ENCODE measurements at places on chromosomes 13 and 19. TPM values are rescaled to one million over a fixed set of nuclear protein-coding genes. Genes with fewer than 3 reads are reported as not detected.

DNA sequence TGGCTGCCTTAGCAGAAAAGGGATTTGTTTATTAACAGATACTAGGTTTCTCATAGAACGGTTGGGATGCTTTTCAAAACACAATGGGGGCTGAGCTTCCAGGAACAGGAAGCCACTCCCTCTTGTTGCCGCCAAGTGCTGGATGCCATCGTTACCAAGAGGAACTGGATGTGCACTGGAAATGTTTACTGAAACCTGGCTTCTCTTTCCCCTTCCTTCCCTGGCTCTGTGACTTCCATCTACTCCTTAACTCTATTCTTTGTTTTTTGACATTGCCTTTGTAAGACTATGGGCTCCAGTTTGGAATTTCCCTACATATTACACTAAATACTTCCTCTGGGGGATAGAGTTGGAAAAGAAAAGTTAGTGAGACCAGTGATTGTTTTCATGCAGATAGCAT is 11.7 kb upstream of the KL start:
- DNase-seq, result no peak
- H3K36me3 ChIP-seq, result peaks cover 5% of the 10 kb centered on the region
- peaks cover 7% of the 10 kb centered on the region for H3K4me1 ChIP-seq

DNA sequence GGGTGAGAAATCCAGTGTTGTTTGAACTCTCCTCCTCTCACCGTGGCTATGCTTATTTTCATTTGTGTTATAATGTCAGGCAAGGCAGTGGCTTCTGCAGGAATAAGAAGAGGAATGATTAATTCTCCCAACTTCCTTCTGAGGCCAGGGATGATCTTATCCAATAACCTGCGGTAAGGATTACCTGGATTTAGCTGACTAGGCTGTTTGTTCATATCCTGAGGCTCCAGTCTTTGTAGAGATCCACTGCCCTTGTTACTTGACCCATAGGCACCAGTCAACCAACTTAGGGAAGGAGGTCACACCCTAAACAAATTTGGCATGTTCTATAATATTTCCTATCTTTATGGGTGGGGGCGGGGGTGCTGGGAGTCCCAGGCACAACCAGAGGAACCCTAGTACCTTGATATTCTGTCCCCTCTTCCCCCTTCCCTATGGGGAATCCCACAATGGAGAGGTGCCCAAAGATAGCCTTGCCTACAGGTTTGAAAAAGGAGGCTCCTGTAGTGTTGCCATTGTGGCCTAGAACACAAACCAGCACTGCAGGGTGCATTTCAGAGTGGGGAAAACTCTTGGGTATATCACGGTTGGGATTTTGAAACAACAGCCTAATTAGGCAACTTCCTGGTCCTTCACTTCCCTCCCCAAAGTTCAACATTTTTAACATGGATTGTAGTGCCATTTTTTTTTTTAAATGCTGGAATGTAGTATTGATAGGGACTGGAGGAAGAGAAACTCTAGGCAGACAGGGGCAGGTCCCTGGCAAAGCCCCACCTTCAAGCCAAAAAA is 977.5 kb upstream of the SPRY2 start:
- no peak for DNase-seq
- no peak overlapping the region for H3K4me3 ChIP-seq
- H3K4me1 ChIP-seq, result no peaks in the 10 kb centered on the region
- H3K36me3 ChIP-seq, result no peaks in the 10 kb centered on the region
- H3K27ac ChIP-seq, result no peak overlapping the region

DNA sequence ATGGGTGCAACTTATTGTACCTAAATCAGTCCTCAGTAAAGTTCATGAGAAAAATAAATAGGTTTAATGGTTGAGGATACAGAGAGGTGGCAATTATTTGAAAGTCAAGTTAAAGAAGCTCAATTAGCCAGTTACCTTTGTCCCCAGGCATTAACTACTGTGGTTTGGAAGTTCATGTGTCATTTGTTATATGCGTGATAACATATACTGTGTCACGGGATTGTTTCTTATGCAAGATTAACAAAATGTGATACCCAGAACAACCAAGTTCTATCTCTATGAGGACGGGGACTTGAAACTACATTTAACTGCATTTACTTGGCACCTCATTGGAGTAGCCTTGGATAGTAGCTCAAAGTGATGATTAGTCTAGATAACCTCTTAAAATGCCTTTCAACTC is 13.9 kb upstream of the KATNAL1 start:
- peaks cover 7% of the 10 kb centered on the region for H3K36me3 ChIP-seq
- H3K4me3 ChIP-seq, result no peak overlapping the region
- no peak for DNase-seq
- H3K27ac ChIP-seq, result no peak overlapping the region

- H3K36me3 ChIP-seq, result no peaks in the 10 kb centered on the region
- H3K27ac ChIP-seq, result no peak overlapping the region
- peaks cover 22% of the 10 kb centered on the region for H3K4me1 ChIP-seq
- DNase-seq, result no peak
These were observed 18.1 kb downstream of the GADD45B start for GRCh38 chr19:2494084-2494446.

DNA sequence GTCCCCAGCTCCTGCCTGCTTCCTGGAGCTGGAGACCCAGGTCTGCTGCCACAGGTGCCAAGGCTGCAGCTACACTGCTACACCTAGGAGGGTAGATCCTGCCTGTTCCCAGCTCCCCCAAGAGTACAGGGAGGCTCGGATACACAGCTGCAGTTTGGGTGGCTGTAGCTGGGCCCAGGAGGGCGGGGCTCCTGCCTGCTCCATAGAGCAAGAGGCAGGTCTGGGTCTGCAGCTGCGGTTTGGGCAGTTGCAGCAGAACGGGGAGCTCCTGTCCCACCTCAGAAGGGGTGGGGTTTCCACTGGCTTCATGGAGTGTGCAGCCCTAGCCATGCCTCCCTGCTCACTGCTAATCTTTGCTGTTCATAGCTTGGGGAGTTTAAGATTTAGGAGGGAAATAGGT is 199.0 kb downstream of the NUFIP1 start:
- H3K36me3 ChIP-seq, result no peaks in the 10 kb centered on the region
- H3K4me1 ChIP-seq, result no peaks in the 10 kb centered on the region
- H3K4me3 ChIP-seq, result no peak overlapping the region

GRCh38 chr13:25674371-25674770 is 302.6 kb downstream of the ATP8A2 start:
- peaks cover 6% of the 10 kb centered on the region for H3K27me3 ChIP-seq
- no peaks in the 10 kb centered on the region for H3K4me1 ChIP-seq
- H3K27ac ChIP-seq, result no peak overlapping the region
- H3K36me3 ChIP-seq, result no peaks in the 10 kb centered on the region
- DNase-seq, result no peak

- no peak for DNase-seq
- no peaks in the 10 kb centered on the region for H3K27me3 ChIP-seq
- H3K4me3 ChIP-seq, result peak overlapping the region; percentile 68
- peaks cover 9% of the 10 kb centered on the region for H3K4me1 ChIP-seq
- peaks cover 3% of the 10 kb centered on the region for H3K36me3 ChIP-seq
- H3K27ac ChIP-seq, result no peak overlapping the region
These were observed 1.6 kb downstream of the C19orf44 start for GRCh38 chr19:16497837-16498236.

DNA sequence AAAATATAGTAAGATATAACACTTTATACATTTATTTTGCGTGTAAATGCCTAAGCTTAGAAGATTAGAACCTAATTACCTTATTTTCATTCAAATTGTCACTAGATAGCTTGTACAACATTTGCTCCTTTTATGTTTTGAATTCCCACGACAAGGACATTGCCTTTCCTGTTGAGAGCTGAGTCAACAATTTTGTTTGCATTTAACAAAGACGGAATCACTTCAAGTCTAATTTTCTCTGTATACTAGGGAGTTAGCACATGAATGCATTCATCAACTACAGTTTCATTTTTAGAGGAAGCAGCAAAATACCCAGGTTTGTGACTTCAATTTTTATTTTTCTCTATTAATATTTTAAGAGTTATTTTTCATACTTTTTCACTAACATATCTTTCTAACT is 48.7 kb upstream of the PCCA start:
- H3K36me3 ChIP-seq, result no peaks in the 10 kb centered on the region
- no peak overlapping the region for H3K4me3 ChIP-seq
- H3K27me3 ChIP-seq, result peaks cover 11% of the 10 kb centered on the region

- H3K27ac ChIP-seq, result no peak overlapping the region
- DNase-seq, result no peak
- H3K4me1 ChIP-seq, result peaks cover 2% of the 10 kb centered on the region
- H3K36me3 ChIP-seq, result no peaks in the 10 kb centered on the region
These were observed 210.0 kb downstream of the IRS2 start for GRCh38 chr13:109576331-109576813.

DNA sequence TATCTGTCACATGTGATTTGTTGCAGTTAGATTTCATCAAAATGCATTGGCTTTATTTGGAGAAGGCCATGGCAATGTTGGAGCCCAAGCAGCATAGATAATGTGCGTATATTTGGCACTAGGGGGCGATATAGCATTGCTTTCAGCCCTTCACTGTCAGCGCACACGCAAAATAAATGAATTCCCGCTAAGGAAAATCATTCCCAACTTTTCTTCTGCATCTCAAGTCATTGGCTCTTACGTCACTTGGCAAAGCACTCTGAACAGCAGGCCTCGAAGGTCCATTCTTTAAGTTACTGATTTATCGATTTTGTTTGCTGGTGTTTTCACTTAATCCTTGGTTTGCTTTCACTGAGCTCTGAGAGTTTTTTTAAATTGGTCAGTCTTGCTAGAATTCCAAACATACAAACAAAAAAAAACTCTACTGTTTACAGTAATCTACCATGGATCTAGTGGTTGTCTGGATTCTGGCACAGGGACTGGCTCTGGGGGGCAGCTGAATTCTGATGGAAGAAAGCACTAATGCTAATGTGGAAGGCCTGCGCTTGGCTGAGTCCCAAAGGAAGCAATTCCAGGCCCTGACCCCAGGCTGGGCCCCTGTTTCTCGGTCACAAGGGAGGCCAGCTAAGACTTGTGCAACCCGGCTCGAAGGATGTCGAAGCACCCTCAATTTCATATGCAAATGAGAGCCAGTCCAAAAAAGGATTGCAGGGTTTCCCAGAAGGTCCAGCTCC is 97.7 kb upstream of the IPO5 start:
- H3K36me3 ChIP-seq, result no peaks in the 10 kb centered on the region
- H3K4me3 ChIP-seq, result no peak overlapping the region
- no peak overlapping the region for H3K27ac ChIP-seq
- peaks cover 6% of the 10 kb centered on the region for H3K27me3 ChIP-seq

DNA sequence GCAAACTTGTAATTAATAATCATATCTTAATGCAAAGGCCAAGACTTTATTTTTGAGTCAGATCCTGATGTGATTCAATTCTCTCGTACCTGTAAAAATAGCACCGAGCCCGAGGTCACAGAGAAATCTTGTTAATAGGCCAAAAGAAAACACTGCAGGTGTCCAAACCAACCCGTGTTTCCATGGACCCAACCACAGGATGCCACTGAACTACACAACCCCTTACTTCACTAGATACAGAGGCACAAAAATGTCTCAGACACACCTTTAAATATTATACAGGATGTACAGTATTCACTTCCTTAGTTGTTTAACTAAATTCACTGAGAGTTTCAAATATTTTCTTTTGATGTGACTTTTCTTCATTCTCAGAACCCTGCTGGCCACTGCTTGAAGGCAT is 530.9 kb downstream of the MYO16 start:
- no peaks in the 10 kb centered on the region for H3K36me3 ChIP-seq
- peaks cover 29% of the 10 kb centered on the region for H3K4me1 ChIP-seq
- H3K27ac ChIP-seq, result no peak overlapping the region
- H3K4me3 ChIP-seq, result no peak overlapping the region

- H3K27ac ChIP-seq, result no peak overlapping the region
- H3K36me3 ChIP-seq, result peaks cover 4% of the 10 kb centered on the region
- peaks cover 17% of the 10 kb centered on the region for H3K4me1 ChIP-seq
- H3K27me3 ChIP-seq, result no peaks in the 10 kb centered on the region
- DNase-seq, result no peak
- H3K4me3 ChIP-seq, result no peak overlapping the region
These were observed 20.2 kb downstream of the TMEM150B start for GRCh38 chr19:55304980-55305379.

DNA sequence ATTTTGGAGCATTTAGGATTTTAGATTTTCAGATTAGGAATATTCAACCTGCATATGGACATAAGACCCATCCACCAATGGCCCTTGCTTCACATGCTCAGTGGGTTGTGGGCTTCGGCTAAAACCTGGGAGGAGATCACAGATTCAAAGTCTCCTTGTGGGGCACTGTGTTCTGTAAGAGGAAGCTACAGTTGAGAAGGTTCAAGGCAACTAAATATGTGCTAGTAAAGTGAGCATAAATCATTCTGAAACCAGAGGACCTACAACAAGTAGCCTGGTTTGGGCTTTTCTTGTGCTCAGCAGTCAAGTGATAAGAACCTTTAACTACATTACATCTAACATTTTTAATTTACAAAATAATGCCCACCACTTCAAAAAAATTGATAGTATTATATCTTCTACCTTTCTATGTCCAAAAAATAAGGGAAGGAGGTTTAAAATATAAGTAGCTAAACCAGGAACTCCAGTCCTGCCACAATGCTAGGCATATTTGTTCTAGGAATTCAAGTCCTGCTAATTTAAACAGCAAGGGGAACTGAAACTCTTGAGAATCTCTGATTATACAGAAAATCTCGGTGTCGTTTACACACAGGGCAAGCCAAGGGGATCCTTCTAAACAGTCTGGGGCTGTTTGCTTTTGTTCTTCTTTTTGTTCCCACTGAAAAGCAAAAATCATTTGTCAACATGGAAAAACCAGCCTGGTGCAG is 36.6 kb downstream of the FOXO1 start:
- H3K36me3 ChIP-seq, result peaks cover 34% of the 10 kb centered on the region
- no peaks in the 10 kb centered on the region for H3K27me3 ChIP-seq
- H3K4me3 ChIP-seq, result peak overlapping the region; percentile 11
- no peak for DNase-seq
- H3K4me1 ChIP-seq, result peaks cover 78% of the 10 kb centered on the region

- no peaks in the 10 kb centered on the region for H3K27me3 ChIP-seq
- H3K4me3 ChIP-seq, result no peak overlapping the region
These were observed 326.2 kb downstream of the TSHZ3 start for GRCh38 chr19:31023038-31023437.

- H3K27me3 ChIP-seq, result peaks cover under 1% of the 10 kb centered on the region
- H3K27ac ChIP-seq, result no peak overlapping the region
- no peak for DNase-seq
- peaks cover 6% of the 10 kb centered on the region for H3K4me1 ChIP-seq
- no peaks in the 10 kb centered on the region for H3K36me3 ChIP-seq
These were observed 68.1 kb downstream of the UFM1 start for GRCh38 chr13:38417727-38418126.

GRCh38 chr19:19510432-19510831 is 4.9 kb downstream of the TSSK6 start:
- no peak overlapping the region for H3K27ac ChIP-seq
- no peak for DNase-seq

The ARL11 gene
- 0.80 TPM for total RNA-seq

The TLE2 gene
- total RNA-seq, result 1.1 TPM

The ATXN8OS gene
- not detected for total RNA-seq
